ENCODE measurements at places on chromosomes 3 and 15.

DNA sequence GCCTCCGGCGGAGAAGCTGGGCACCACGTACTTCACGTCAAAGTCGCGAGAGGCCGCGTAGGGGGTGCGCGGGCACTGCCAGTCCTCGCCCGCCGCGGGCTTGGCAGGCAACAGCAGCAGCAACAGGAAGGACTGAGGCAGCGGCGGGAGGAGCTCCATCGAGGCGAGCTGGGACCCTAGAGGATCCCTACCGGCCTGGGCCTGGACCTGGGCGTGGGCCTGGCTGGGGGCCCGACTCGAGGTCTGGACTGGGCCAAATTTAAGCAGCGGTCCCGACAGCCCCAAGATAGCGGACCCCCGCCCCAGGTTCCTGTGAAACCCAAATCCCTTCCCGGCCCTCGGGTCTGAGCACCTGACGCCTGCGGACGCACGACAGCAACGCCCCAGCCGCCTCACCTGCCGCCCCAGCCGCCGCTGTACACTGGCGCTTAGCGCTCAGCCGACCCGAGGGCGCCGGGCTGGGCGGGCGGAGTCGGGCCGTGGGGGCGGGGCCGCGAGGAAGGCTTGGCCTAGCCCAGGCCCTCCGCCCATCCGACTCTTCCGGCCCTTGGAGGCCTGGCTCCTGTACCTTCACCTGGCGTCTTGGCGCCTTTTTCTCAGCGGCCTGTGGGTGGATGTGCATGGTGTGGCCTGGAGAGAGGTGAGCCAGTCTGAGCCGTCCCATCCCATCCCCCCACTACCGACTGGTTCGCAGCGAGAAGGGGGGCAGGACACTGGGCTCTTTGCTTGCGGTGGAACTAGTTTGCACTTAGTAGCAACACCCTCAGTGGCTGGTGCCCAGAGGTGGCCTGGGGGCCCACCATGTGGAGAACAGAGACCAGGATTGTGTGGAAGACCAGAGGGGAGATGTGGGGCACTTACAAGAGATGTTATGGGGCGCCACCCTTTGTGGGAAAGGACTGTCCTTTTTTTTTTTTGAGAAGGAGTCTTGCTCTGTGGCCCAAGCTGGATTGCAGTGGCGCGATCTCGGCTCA is at the start of gene MST1R:
MST1R (minus strand) TSS at position 423 of the 974 bp plus-strand sequence; CDS start at position 159, 264 bp downstream.
- DNase-seq: peak; percentile 30

DNA sequence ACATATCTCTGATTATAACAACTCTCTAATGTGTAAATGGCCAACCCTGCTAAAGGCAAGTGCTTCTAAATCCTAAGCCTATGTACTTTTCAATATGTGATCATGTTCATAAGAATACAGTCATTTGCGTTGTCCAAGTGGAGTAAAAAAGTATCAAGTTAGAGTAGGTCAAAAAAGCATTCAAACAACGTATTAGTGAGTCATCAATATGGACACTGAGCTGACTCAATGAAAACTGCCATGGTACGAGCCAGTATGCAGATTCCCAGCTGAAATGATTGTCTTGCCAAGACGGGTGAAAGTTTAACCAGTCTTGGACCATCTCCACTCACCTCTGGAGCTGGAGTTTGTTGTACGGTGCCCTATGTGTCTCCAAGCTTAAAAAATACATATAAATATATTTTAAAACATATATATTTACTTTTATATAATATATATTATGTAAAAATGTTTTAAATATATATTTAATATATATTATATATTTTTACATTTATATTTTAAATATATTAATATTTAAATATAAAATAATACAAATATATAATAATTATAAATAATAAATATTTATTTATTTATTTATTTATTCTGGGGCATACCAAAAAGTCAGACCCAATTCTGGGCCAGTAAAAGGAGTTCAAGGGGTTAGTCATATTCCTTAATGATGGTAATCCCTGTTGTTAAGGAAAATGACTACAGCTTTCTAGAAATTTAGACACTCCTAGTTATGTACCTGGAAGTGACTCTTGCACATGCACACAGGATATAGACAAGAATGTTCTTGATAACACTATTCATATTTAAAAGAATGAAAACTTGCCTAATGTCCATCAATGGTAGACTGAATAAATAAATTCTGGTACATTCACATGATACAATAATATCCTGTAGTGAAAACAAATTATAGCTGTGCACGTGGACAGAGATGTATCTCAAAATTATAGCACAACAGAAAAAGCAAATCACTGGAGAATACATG is 27.2 kb downstream of the PLSCR4 start:
- DNase-seq: no peak

GRCh38 chr3:124441766-124442165 is 288.5 kb upstream of the UMPS start:
- no peak for DNase-seq

- DNase-seq: no peak
These were observed 7.4 kb upstream of the CCDC54 start for GRCh38 chr3:107369791-107370190.

- no peak for DNase-seq
These were observed 55.3 kb downstream of the LINGO1 start for GRCh38 chr15:77577366-77577950.

DNA sequence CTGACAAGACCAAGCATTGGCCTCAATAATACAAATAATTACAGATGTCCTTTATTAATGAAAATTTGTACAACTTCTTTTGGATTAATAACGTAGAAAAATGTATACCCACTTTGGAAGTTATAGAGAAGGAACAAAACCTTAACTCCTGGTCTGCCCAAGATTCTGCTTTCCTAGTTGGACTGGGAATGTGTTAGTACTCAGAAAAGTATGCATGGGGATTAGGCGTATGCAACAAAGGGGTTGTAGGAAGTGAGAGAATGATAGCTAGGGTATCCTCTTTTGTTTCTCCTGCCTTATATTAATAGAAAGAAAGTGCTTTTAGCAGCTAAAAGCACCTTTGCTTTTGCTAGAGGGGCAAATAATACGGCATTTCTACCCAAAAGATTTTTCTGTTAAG is 116.2 kb upstream of the LRRFIP2 start:
- peak; percentile 76 for DNase-seq

- no peak for DNase-seq
These were observed 19.2 kb upstream of the MFGE8 start for GRCh38 chr15:88932271-88932874.

GRCh38 chr3:113105093-113105449 is 106.3 kb upstream of the BOC start:
- no peak for DNase-seq

DNA sequence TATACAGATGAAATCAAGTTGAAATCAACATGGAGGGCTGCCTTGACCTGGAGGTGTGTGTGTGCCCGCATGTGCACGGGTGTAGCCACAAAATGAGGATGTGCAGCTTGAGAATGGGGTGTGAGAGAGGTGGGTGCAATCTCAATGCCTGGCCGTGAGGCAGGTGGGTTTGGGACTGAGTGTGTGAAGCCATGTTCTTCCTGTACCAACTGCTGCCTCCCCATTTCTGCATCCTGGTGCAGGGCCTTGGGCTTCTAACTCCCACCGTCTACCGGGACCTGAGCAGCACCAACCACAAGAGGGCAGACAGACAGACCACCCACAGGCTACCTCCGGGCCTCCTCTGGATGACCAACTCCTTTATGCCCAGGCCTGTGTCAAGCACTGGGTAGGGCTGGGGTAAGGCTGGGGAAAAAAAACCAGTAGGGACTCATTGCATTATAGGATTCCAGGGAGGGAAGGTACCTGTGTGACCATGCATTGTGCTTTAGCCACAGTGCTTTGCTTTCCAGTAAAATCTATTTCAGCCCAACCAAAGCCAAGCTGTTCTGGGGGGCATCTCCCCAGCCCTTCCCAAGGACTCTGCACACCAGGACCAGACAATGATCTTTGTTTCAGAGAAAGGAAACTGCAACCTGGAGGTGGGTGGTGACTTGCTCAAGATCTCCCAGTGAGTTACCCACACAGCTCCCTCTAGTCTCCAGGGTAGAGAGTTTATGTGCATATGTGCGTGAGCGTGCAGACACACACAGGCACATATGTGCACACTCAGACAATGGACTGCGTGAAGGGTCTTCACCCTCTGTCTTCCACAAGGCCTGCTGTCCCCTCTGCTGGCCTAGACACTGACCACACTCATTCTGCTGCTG is 162.2 kb upstream of the TLE3 start:
- peak; percentile 22 for DNase-seq

GRCh38 chr15:62059816-62060112 is 483 bp downstream of the VPS13C start:
- DNase-seq: peak; percentile 38

DNA sequence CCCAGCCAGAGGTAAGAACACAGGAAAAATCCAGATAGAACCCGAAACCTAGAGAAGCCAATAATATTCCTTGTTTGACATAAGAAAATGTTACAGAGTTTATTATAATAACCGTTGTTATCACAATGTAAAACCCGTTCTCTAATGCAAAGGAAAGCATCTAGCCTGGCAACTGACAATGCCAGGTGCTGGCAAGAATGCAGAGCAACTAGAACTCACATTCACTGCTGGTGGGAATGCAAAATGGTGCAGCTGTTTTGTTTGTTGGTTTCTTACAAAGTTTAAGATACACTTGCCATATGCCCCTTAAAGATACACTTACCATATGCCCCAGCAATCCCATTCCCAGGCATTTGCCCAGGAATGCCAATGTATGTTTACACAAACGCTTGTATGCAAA is 23.4 kb downstream of the VPS39 start:
- no peak for DNase-seq

- DNase-seq: no peak
These were observed 3.9 kb upstream of the IREB2 start for GRCh38 chr15:78434134-78434533.

GRCh38 chr15:41507820-41508290 is 5.8 kb downstream of the LTK start:
- no peak for DNase-seq

DNA sequence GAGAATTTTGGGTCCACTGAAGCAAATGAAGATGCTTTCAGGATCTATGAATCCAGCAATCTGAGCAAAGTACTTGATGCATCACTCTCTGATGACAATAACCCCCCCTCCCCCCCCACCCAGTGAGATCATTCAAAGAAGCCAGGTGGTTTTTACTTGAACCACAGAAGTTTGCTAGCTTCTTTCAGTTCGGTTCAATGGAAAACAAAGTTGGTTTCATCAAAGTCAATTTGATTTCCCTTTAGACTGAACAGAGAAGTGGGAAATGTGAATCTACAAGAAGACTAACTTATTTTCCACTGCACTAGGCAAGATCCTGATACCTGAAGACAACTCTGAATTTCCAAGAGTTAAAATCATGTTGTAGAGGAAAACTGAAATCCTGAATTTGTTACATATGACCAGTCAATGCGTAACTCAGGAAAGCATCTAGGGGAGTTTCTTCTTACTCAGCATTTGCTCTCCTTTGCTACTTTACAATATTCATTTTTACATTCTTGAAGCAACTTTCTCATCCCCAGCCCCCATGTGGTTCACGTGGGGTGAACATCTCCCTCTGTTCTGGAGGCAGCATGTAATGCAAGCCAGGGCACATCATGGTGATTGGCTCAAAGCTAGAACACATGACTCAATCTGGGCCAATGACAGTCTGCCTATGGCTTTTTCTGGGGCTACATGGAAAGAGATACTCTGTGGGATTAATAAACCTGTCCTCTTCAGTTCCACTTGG is 572.6 kb downstream of the FOXP1 start:
- DNase-seq: no peak

DNA sequence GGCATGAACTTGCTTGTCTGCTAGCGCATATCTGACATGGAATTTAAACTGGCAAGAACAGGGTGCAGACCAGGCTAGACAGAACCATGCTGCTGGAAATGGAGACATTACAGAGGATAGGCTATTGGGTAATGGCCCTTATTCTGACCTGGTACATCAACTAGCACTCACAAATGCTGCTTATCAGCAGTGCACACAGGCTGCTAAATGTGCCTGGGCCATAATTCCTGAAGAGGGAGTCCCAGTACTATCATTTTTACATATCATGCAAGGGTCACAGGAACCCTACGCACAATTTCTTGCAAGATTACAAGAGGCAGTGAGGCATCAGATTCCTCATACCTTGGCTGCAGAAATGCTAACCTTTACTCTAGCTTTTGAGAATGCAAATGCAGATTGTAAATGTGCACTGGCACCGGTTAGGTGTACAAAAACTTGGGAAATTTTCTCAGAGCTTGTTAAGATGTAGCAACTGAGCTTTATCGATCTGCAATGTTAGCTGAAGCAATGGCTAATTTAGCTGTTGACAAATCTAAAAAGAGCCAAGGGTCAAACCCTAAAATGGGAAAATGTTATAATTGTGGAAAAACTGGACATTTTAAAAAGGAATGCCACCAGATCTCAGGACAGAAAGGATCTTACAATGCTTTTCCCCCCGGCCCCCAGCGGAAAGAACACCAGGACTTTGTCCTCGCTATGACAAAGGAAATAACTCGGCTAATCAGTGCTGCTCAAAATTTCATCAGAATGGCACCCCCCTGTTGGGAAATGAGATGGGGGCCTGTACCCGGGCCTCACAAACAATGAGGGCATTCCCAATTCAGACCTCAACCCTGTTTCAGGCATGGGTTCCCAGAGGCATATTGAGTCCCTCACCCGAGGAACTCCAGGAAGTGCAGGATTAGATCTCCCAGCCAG is 21.1 kb downstream of the CCRL2 start:
- no peak for DNase-seq

DNA sequence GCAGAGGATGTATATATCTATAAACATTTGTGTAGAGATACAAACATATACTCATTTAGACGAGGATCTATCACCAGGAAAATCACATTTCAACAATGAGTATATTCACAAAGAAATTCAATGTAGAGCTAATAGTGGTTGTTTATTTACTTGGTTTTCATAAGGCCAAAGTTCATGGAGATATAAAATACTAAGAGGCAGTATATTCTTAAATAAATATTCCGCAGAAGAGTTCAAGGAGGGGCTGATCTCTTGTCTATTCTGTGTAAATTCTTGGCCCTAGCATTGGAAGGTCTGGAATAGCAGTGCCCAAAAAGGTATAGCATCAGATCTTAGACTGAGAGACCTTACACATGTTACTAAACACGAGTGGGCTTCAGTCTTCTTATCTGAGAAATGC is 122.1 kb downstream of the EDEM1 start:
- DNase-seq: no peak

GRCh38 chr3:171054921-171055320 is 28.4 kb upstream of the SLC2A2 start:
- no peak for DNase-seq

DNA sequence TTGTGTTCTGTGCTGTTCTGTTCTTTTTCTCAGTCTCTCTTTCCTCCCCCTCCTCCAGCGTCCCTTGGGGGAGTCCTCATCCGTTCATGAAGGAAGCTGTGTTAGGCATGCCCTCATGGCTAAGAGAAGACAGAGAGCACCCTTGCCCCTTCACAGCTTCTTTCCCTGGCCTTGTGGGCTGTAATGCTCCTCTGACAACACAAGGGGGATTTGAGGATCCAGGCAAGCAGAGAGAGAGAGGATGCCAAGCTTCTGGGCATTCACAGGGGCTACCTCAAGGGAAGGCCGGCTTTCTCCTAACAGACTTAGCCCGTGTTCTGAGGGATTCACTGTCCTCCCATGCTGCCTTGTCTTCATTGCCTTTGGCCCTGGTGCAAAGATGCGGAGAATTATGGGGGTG is 389.5 kb downstream of the LRTM1 start:
- DNase-seq: no peak

- peak; percentile 27 for DNase-seq
These were observed 567 bp downstream of the TICRR start for GRCh38 chr15:89575656-89576416.
